ENCODE measurements at places on chromosomes 3 and 15.

- no peak for DNase-seq
Observed at GRCh38 chr15:88115486-88116152, 140.9 kb downstream of the NTRK3 start.

- DNase-seq = no peak
Observed at GRCh38 chr3:138404121-138404520, 30.3 kb upstream of the ESYT3 start.

GRCh38 chr3:103991461-103992115 lies 1375.1 kb upstream of the ALCAM start:
- DNase-seq = peak; percentile 49

DNA sequence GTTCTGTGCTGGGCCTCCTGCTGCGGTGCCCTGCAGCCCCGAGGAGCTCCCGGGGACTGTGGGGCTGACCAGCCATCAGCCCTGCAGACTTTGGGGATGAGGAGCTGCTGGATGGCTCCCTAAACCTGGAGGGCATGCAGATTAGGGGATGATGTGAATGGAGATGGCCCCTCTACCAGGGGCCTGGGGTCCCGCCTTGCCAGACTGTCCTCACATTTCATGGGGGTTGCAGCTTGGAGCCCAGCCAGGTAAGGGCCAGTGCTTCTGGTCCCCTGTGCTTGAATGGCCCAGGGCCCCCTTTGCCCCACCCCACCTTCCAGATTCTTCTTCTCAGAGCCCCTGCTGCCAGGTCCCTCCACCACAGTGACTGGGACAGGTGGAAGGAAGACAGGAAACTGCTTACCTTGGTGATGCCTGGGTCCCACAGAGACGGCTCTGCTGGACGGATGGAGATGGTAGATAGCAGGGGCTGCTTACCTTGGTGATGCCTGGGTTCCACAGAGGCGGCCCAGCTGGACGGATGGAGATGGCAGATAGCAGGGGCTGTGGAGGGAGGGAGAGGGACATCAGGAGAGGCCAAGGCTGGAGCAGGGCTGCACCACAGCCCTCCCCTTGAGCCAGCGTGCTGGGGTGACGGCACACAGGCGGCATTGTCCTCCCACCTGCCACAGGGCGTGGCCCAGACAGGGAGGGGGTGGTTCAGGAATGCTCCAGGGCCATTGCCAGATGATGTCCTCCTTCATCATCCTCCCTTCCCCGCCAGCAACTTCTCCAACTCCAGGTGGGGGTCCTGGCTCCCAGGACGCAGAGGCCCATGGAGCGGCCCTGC lies at the start of gene SPTBN5:
Gene SPTBN5 (minus strand): TSS at position 632 of the 829 bp plus-strand sequence. CDS start 556 bp downstream, at position 76.
- DNase-seq = no peak

DNA sequence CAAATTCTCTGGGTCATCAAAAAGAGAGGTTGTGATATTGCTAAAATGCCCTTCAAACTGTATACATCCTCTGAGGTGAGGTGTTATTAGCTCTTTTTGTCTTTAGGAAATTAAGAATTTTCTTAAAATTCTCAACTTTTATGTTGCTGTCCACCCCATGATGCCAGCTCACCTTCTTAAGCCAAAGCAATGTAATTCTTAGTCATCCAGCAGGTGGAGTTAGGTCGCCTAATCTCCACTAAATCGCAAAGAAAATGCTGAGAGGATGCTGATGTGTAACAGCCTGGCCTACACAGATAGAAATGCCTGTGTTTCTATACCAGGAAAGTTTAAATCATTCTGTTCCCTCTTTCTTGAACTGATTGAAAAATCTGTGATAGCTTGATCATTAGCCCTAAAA lies 770.2 kb upstream of the ALCAM start:
- peak; percentile 72 for DNase-seq

- DNase-seq = no peak
Observed at GRCh38 chr3:8979262-8979661, 16.0 kb upstream of the RAD18 start.

DNA sequence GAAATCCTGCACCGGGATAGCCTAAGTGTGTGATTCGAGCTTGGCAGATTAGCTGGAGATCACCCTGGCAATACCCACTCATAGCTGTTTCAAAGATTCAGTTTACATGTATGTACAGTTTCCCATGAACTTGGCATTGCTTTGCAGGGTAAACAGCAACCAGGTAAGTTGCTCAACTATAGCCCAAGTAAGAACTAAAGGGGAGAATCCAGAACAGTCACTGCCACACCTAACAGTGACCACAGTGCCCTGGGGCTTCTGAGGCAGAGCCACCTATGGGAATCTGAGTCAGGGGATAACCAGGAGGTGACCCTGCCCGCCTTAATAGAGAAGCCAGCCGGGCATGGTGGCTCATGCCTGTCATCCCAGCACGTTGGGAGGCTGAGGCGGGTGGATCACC lies 15.9 kb downstream of the CDAN1 start:
- no peak for DNase-seq

- DNase-seq = no peak
Observed at GRCh38 chr3:116512281-116512680, 67.0 kb upstream of the LSAMP start.

DNA sequence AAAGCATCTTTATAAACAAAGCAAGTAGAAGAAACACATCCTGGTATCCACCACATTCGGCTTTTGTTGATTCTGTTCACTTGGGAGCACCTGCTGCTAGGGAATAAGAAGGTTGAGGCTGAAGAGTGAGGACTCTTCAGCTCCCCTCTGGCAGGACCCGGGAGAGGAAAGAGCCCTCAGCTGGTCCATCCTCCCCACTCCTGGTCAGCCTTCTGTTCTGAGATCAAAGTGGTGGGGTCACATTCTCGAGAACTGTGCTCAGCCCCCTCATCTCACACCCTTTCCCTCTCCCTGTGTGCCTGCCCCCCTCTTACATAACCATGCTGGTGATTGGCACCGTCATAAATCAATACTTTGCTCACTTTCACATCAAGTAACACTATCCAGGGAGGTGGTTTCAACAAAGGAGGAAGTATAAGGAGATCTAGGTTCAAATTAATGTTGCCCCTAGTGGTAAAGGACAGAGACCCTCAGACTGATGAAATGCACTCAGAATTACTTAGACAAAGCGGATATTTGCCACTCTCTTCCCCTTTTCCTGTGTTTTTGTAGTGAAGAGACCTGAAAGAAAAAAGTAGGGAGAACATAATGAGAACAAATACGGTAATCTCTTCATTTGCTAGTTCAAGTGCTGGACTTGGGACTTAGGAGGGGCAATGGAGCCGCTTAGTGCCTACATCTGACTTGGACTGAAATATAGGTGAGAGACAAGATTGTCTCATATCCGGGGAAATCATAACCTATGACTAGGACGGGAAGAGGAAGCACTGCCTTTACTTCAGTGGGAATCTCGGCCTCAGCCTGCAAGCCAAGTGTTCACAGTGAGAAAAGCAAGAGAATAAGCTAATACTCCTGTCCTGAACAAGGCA lies at the start of gene NR1I2:
Gene NR1I2 (plus strand): TSS at position 772 of the 869 bp plus-strand sequence.
- DNase-seq = no peak

- peak; percentile 53 for DNase-seq
Observed at GRCh38 chr3:156218353-156218744, 98.0 kb downstream of the KCNAB1 start.

DNA sequence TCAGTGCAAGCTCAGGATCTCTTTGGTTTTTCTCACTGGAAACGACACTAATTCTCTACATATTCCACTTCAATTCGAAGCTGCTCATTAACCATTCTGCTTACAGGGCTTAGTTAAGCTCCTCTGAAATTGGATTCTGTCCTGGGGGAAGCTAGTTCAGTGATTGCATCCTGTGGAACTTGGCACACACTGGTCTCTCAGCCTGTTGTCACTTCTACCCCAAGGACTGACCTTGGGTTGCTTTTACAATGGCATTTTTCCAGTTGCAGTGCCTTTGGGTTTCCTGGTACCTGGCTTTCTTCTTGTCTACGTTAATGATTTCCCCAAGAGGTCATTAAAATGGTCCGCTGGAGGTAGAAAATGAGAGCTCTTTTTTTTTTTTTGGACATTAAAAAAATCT lies 33.3 kb upstream of the GABRB3 start:
- no peak for DNase-seq

- DNase-seq = no peak
Observed at GRCh38 chr3:13408890-13409289, 11.2 kb downstream of the NUP210 start.

DNA sequence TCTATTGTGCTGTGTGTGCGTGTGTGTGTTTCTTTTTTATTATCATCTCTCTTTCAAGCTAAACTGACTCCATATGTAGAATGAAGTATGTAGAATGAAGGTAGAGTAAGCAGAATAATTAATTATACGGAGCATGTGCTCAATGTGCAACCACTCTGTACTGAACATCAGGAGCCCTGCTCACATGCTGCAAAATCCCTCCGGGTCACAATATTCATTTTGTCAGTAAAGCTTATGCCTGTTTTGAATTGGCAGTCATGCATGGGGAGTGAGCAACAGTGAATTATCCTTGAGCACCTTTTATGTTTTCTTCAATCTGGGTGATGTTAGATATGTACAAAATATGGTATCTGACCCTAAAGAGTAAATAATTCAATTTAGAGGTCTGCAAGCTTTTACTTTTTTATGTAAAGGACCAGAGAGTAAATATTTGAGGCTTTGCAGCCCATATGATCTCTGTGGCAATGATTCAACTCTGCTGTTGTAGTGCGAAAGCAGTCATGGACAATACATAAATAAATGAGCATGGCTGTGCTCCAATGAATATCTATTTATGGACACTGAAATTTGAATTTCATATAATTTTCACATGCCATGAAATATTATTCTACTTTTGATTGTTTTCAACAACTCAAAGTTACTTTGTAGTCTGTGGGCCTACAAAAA lies 199.9 kb downstream of the VGLL3 start:
- no peak for DNase-seq

DNA sequence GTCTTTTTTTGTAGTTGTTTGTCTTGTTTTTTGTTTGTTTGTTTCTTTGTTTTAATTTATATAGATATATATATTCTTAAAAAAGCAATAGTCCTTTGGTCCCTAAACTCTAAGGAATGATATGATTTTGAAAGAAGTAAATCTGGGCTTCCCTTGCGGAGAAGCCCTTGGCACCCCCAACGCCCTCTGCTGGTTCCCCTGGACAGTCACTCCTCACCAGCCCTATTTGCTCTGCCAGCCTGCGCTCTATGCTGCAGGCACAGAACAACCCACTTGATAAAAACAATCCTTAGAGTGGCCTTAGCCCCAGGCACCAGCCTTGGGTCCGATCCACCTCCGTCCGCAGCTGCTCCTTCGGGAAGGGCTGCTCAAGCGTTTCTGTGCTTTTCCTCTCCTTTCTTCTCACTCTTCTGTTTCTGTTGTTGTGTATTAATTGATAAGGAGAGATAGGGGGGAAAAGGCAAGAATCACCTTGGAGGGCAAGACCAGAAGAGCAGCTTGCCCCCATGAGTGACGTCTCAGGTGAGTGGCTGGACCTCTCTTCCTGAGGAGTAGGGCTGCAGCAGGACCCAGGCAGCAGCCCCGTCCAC lies 13.7 kb upstream of the PARP6 start:
- peak; percentile 63 for DNase-seq

GRCh38 chr3:4996771-4997291 lies 17.6 kb downstream of the BHLHE40 start:
- peak; percentile 71 for DNase-seq

- DNase-seq = no peak
Observed at GRCh38 chr15:64026591-64026990, 19.7 kb downstream of the DAPK2 start.

GRCh38 chr3:183306798-183307671 lies 54.0 kb downstream of the B3GNT5 start:
- peak; percentile 85 for DNase-seq

- DNase-seq = no peak
Observed at GRCh38 chr3:12507591-12508281, 23.5 kb downstream of the TSEN2 start.

- no peak for DNase-seq
Observed at GRCh38 chr3:113117511-113118234, 93.7 kb upstream of the BOC start.

- DNase-seq = no peak
Observed at GRCh38 chr3:153944084-153944483, 177.1 kb upstream of the ARHGEF26 start.

DNA sequence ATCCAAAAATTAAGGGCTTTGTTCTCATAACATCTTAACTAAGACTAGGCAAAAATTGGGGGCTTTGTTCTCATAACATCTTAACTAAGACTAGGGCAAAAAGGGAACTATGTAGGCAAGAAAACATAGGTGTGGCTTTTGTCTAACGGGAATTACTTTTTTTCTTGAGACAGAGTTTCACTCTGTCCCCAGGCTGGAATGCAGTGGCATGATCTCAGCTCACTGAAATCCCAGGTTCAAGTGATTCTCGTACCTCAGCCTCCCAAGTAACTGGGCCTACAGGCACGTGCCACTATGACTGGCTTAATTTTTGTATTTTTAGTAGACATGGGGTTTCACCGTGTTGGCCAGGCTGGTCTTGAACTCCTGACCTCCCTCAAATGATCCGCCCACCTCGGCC lies 49.8 kb upstream of the CSPG5 start:
- peak; percentile 26 for DNase-seq

DNA sequence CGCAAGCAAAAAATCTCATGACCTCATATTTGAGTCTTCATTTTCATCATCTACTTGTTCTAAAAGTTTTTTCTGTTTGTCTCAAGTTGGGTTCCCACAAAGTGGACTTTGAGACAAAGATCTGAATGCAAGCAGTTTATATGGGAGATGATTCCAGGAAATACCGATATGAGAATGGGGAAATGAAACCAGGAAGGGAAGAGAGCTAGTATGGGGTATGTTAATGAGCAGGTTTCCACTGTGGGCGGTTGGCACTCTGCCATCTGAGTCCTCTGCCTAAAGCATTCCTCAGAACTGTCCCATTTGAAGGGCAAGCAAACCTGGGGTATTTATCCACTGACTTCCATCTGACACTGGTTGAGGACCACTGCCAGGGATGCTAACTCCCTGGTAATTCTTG lies 8.8 kb downstream of the ADPRH start:
- DNase-seq = no peak

GRCh38 chr15:38843736-38844590 lies 279.3 kb upstream of the RASGRP1 start:
- no peak for DNase-seq

GRCh38 chr3:116833202-116833601 lies 123.6 kb downstream of the TUSC7 start:
- no peak for DNase-seq

DNA sequence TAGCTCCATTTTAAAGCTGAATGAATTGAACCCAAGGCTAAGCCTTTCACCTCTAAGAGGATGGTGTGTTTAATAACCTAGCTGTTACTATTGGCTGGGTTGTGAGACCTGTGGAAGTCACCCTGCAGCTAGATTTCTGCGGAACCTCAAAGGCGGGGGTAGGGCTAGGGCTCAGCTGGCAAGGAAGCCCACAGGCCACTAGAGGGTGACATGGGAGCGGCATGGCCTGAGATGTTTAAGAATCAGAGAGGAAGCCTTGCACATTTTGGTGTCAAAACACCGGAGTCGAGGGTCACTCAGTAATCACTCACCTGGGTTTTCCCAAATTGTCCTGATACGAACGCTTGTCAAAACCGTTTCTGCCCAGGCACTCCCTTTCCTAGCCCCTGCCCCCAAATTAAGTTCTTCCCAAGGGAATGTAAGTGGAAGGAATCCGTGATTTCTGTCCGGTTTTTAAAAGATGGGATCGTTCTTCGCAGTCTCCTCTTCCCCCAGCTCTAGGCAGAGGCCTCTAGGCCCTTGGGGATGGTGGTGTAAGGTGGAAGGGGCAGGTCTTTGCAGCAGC lies 3.8 kb upstream of the ACAD9 start:
- peak; percentile 76 for DNase-seq

GRCh38 chr3:122392868-122393844 lies 9.2 kb downstream of the FAM162A start:
- peak; percentile 55 for DNase-seq
